IMR-90 (cell line): ENCODE measurements at places on chromosomes 3 and 15. TPM values are rescaled to one million over a fixed set of nuclear protein-coding genes. Genes with fewer than 3 reads are reported as not detected.

TGM4 gene
- total RNA-seq, result under 0.01 TPM in 1 of 2 replicates, not detected in the other

GRCh38 chr3:49279376-49279775 lies 2.3 kb upstream of the C3orf62 start:
- no peaks in the 10 kb centered on the region for H3K27me3 ChIP-seq
- peak; percentile 23 for DNase-seq
- no peak overlapping the region for H3K27ac ChIP-seq
- H3K4me3 ChIP-seq, result no peak overlapping the region
- peaks cover 11% of the 10 kb centered on the region for H3K4me1 ChIP-seq
- peaks cover 38% of the 10 kb centered on the region for H3K36me3 ChIP-seq

- no peak overlapping the region for H3K27ac ChIP-seq
- no peaks in the 10 kb centered on the region for H3K36me3 ChIP-seq
- H3K4me1 ChIP-seq, result peaks cover 3% of the 10 kb centered on the region
- peak; percentile 17 for DNase-seq
- no peak overlapping the region for H3K4me3 ChIP-seq
Measured at GRCh38 chr15:30670056-30670455, 44.1 kb downstream of the ARHGAP11B start.

DNA sequence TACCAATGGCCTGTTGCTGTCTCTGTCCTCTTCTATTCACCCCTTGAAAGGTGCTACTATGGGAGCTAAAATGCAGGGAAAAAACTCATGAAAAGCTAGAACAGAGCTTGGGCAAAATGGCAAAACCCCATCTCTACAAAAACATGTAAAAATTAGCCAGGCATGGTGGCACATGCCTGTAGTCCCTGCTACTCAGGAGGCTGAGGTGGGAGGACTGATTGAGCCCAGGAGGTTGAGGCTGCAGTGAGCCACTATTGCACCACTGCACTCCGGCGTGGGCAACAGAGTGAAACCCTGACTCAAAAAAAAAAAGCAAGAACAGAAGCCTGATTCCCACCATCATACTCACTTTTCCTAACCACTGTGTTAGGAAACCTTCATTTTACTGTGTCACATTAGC lies 1.9 kb downstream of the MAP4 start:
- peaks cover 8% of the 10 kb centered on the region for H3K36me3 ChIP-seq
- no peak for DNase-seq
- H3K4me1 ChIP-seq, result peaks cover 29% of the 10 kb centered on the region
- H3K27ac ChIP-seq, result no peak overlapping the region
- H3K4me3 ChIP-seq, result no peak overlapping the region

RGMA gene
- 0.18 TPM in 1 of 2 replicates, not detected in the other for total RNA-seq

MUC4 gene
- total RNA-seq, result not detected in 2 replicates

ROPN1 gene
- total RNA-seq, result 0.18 TPM in 1 of 2 replicates, not detected in the other

- no peaks in the 10 kb centered on the region for H3K4me1 ChIP-seq
- no peak overlapping the region for H3K27ac ChIP-seq
- no peak for DNase-seq
- no peaks in the 10 kb centered on the region for H3K36me3 ChIP-seq
- H3K4me3 ChIP-seq, result no peak overlapping the region
- no peaks in the 10 kb centered on the region for H3K27me3 ChIP-seq
Measured at GRCh38 chr3:151443583-151443982, 17.3 kb downstream of the IGSF10 start.

DNA sequence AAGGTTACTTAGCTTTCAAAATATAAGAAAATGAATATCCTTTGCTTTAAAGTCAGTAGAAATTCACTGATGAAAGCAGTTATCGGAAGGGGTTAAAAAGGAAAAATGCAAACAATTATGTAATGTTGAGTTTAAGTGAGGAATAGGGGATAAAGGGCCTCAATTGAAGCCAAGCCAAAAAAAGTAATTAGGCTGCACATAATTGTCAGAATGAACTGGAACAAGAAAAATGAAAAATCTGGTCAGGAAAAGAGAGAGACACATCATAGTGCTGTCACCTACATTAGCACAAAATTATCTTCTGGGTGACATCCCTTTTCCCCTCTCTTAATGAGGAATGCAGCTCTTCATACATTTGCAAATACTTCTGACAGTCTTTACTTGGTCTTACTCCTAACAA lies 48.8 kb upstream of the PIK3R4 start:
- DNase-seq, result no peak
- no peaks in the 10 kb centered on the region for H3K4me1 ChIP-seq
- no peak overlapping the region for H3K4me3 ChIP-seq
- H3K27me3 ChIP-seq, result no peaks in the 10 kb centered on the region

DNA sequence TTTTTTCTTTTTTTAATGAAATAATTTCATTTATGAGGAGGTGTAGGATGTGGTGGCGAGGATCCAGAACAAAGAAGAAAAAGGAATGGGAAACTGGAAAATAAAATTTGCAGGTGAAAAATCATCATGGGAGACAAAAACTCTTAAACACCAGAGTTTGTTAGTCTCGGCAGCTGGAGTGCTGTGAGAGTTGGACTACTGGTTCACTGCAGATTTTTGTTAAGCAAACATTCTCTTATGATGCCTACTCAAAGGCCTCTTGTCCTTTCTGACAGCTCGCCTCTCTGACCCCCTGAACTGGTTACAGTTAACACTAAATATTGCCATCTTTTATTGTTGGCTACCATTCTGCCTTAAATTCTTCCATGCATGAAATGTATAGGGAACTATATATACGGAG lies 152.4 kb upstream of the DPH6 start:
- DNase-seq, result no peak
- H3K4me1 ChIP-seq, result peaks cover 13% of the 10 kb centered on the region
- H3K27ac ChIP-seq, result peak overlapping the region; percentile 25; the same call in 1 of the 2 replicates
- no peaks in the 10 kb centered on the region for H3K36me3 ChIP-seq
- H3K4me3 ChIP-seq, result no peak overlapping the region

DNA sequence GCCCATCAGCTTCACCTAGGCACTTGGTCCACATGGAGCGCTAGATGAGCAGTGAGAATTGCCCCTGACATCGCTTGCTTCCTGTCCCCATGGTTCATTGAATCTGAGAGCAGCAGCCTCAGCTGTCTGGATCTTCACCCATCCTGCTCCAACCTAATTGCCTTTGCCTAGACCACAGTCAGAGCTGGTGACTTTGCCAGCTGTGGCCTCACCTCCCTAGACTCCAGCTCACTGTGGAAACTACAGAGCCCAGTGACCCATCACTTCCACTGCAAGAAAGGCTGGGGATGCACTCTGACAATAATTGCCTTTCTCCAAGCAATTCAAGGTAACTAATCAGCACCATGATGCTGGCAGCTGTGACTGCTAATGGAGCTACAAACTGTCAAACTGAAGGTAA lies 30.6 kb upstream of the SLC6A1 start:
- no peak overlapping the region for H3K4me3 ChIP-seq
- no peaks in the 10 kb centered on the region for H3K4me1 ChIP-seq
- DNase-seq, result no peak

DNA sequence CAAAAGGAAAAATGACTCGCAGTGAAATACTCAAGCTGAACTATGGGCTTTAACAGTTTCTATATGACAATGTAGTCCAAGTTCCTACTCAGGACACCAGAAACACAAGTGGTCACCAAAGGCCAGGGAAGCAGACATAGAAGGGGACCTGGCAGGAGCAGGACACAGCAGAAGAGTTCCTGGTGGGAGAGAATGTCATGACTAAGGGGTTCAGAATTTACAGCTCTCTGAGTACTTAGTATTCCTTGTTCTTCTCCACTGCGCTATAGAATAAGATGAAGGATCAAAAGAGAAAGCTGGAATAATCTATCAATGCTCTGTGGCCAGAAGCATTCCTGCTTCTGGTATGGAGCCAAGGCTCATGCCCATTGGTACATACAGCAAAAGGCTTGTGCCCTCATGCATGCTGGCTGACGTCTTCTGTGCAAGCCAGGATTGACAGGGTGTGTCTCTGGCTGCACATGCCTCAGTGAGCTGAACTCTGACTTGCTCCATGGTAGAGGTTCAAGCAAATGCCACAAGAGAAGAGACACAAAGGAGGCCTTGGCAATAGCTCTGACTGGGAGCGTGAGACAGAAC lies 128.7 kb upstream of the SLC2A2 start:
- DNase-seq, result no peak
- no peak overlapping the region for H3K4me3 ChIP-seq
- H3K4me1 ChIP-seq, result no peaks in the 10 kb centered on the region
- no peak overlapping the region for H3K27ac ChIP-seq
- H3K27me3 ChIP-seq, result no peaks in the 10 kb centered on the region
- peaks cover 4% of the 10 kb centered on the region; the same call in 1 of the 2 replicates for H3K36me3 ChIP-seq

GRCh38 chr3:136381051-136381450 lies 130.9 kb downstream of the PCCB start:
- no peak overlapping the region for H3K4me3 ChIP-seq
- no peaks in the 10 kb centered on the region for H3K4me1 ChIP-seq
- H3K36me3 ChIP-seq, result peaks cover 3% of the 10 kb centered on the region
- peak; percentile 10 for DNase-seq
